ENCODE measurements at places on chromosomes 6 and 20. TPM values are rescaled to one million over a fixed set of nuclear protein-coding genes. Genes with fewer than 3 reads are reported as not detected.
A peak's percentile ranks its signal among the peaks of the same experiment; 100 is the strongest.

- DNase-seq, result no peak
These were observed 28.4 kb upstream of the RNF24 start for GRCh38 chr20:4043796-4044195.

- DNase-seq, result no peak
These were observed 60.8 kb downstream of the ADGRB3 start for GRCh38 chr6:68695838-68696237.

DNA sequence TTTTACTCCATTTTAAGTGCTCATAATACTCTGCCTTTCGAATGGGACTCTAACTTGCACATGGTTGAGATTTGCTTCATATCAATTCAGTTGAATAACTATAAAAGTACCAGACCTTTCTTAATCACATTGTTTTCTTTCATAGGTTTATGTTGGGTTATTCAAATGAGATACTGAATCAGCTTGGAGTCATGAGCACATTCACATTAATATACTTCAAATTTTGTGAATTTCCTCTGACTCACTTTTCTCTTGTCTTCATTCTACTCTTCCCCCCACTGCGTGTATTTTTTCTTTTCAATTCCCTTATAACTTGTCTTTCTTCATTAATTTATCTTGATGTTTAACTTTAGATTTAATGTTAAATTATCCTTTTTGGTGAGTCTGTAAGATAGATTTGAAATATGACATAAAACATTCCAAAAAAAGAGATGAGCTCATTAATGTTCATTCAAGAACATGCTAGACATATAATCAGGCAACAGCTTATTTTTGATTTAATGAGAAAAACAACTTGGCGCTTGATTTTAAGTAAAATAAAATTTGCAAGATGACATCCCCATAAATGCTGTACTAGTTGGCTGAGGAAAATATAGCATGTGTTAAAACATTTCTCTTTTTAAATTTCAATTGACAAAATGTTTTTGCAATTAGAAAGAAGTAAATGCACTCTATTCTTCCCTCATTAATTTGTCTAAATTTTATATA is 736.0 kb downstream of the CD109 start:
- DNase-seq, result no peak

DNA sequence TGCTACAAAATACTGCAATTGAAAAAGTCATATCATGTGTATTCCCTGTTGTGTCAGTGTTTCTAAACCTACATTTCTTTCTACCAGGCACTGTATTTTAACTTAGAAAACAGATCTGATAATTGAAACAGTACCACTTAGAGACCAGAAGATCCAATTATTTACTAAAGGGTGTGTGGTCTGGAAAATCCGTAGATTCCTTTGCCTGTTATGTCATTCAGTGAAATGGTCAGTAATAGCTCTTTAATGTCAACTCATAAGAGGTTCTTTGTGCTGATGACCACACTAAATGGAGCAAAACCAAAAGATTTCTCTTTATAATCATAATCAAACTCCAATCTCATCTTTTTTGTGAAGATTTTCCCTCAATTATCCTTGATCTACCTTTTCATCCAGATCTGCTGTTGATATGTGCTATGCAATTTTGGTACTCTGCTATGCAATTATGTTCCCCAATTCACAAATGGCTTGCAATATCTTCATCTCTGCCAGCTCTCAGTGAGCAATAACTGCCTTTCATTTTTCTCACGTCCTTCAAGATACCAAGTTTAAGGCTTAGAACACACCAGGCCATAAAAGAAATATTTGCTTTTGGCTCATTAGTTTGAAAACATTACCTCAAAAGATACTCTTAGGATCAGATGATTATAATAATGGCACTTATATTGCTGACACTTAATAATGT is 165.5 kb downstream of the MOXD1 start:
- peak; percentile 88 for DNase-seq

DNA sequence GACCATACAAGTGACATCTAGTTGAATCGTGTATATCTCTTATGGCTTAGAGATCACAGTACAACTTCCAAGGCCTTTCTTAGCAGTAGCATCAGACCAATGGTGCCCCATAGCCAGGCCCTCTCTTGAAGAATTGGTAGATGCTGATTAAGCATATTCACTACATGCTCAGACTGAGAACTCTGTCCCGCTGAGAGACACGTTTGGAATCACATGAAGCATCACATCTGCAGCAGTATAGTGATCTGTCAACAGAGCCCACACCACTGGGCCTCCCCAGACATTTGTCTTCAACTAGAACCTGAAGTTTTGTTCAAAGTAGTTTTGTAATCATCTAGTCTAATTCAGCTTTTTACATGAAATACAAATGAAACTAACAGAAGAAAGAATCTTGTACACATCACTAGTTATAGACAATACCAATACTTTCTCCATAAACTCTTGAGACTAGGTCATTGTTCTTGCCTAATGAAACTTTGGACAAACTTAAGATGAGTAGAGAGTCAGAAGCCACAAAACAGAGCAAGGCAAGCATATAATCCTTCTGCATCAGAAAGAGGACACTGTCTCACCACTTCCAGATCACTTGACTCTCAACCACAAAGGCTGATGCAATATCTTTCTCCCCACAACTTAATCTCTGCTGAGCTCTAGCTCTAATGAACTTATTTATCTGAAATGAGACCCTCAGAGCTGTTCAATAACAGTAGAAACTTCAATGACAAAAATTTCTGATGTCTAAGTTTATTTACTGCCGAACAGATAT is 182.7 kb downstream of the TBX18 start:
- DNase-seq, result no peak

DNA sequence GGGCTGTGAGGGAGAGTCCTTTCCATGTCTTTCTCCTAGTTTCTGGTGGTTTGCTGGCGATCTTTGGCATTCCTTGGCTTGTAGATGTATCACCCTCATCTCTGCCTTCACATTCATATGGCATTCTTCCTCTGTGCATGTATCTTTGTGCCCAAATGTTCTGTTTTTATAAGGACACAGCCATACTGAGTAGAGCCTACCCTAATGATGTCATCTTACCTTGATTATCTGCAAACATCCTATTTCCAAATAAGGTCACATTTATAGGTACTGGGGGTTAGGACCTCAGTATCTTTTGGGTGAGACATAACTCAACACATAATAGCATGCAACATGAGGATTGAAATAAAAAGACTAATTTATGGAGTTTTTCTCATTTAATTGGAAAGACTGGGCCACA is 5.5 kb downstream of the SH3BGRL2 start:
- no peak for DNase-seq

GRCh38 chr6:129849456-129849855 is 11.7 kb downstream of the TMEM244 start:
- no peak for DNase-seq

DNA sequence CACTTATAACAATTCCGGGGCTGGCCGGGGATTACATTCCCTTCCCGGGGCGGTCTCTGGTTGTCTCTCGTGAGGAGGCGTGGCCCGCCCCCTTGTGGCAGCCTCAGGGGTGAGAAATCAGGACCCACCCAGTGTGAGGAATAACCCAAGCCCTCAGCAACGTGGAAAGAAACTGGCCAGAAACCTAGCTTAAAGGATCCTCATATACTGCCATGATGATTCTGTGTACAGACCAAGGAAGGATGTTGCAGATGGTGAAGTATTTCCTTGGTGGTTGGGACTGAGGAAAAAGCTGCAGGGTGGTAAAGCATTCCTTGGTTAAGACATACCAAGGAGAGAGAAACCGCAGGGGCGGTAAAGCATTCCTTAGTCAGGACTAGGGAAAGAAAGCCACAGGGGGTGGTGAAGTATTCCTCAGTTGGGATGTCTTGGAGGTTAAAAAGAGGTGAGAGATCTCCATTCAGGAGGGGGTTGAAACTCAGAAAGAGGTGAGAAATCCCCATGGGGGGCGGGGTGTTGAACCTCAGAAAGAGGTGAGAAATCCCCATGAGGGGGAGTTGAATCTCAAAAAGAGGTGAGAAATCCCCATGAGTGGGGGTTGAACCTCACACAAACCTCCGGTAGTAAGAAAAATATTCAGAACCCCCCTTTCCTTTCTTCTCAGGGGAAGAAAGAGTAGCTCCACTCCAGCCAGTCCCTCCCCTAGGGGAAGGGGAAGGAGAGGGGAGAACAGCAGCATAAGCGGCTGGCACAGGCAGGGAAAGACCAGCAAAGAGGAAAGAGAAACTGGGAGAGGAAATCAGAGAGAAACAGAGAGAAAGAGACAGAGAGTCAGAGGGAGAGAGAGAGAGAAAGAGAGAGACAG is 238.1 kb downstream of the RNGTT start:
- DNase-seq, result peak; percentile 96

DNA sequence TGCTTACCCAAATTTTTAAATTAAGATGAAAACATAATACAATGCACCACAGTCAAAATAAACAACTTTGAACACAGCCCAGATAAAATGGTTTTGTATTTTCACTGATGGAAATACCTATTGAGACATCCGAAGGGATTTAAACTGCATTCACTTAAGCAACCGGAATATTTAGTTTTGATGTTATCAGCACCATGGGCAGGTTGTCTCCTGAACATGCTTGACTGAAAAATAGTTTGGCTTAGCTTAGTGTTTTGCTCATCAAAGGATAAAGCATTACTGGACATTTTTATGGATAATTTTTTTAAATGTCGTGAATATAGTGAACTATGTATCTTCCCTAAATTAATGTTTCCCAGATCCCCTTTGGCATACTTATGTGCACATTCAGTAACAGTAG is 177.5 kb downstream of the GJA1 start:
- DNase-seq, result no peak

GRCh38 chr6:72246926-72247325 is 360.6 kb downstream of the RIMS1 start:
- DNase-seq, result no peak

- no peak for DNase-seq
These were observed 59.4 kb downstream of the GCNT2 start for GRCh38 chr6:10580570-10580969.

GRCh38 chr20:62476056-62476838 is 452 bp upstream of the GATA5 start:
- DNase-seq, result no peak

- no peak for DNase-seq
These were observed 127.2 kb downstream of the CD109 start for GRCh38 chr6:73823046-73823735.

DNA sequence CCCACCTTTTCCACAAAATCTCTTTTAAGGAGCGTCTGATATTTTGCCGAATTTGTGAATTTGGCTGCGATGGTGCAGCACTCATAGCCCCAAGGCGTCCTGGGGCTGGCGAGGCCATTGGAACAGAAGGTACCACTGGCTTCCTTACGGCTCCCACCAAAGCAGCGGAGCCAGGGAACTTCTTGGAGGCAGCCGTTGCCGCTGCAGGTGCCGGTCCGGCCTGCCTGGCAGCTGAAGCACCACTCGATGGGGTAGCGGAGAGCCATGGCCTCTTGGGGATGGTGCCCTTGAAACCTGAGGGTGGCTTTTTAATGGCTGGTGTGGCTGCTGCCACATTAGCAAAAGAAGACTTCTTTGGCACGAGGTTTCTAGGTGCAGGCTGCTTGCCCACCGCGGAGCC is 29.8 kb downstream of the DIDO1 start:
- DNase-seq, result no peak

- DNase-seq, result no peak
These were observed 188.7 kb downstream of the CDC5L start for GRCh38 chr6:44576132-44576631.

- DNase-seq, result no peak
These were observed 18.3 kb downstream of the ZMYND8 start for GRCh38 chr20:47338131-47338628.

- peak; percentile 78 for DNase-seq
These were observed 23.3 kb upstream of the TOP1 start for GRCh38 chr20:41005361-41005729.

- DNase-seq, result peak; percentile 30
These were observed 159.5 kb downstream of the DLL1 start for GRCh38 chr6:170131351-170131750.

DNA sequence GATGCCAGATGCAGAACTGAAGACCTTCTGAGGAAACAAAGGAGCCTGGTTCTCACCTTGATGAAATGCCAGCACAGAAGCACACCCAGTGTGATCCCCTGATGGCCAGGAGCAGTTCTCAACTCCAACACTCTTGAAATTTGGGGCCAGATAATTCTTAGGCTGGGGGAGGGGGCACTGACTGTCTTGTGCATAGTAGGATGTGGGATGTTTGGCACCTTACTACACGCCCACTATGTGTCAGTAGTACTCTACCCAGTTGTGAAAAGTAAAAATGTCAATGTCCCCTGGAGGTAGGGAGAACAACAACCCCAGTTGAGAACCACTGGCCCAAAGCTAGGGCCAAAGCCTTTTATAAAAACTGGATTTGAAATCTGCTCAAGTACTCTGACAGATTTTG is 398.3 kb upstream of the ARID1B start:
- no peak for DNase-seq

GRCh38 chr6:144302701-144303372 is 17.7 kb downstream of the UTRN start:
- DNase-seq, result no peak

GRCh38 chr20:10577648-10578047 is 96.2 kb downstream of the JAG1 start:
- no peak for DNase-seq

GRCh38 chr20:19758133-19758500 is at the start of gene RIN2:
TSS of gene RIN2 (plus strand) at chr20:19758258. CDS start at chr20:19889602, 131,344 bp downstream.
- DNase-seq, result peak; percentile 54

DNA sequence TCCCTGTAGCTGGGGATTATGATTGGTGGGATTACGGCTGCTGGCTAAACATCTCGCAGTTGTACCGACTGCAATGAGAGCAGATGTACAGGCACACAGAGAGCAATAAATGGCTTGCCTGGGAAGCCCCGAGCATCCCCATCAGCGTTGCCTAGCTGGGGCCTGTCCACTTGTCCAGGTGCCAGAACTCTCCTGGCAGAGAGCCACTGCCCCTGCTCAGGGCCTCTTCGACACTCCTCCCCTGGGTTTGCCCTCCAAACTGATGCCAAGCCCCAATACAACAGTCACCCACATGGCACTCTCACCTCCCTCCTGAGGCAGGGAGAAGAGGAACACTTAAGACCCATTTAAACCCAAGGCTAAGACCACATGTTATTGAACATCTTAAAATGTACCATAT is 715.1 kb downstream of the PTPRT start:
- no peak for DNase-seq

Gene TRIM15
- total RNA-seq, result not detected

Gene MACROD2
- total RNA-seq, result not detected

Gene KCNK16
- total RNA-seq, result not detected

Gene ENPP4
- 12.6 TPM for total RNA-seq

Gene ANKEF1
- 0.18 TPM for total RNA-seq

Gene STMND1
- not detected for total RNA-seq

Gene RSPO3
- not detected for total RNA-seq

Gene TRIM40
- not detected for total RNA-seq

Gene DZANK1
- 0.97 TPM for total RNA-seq

Gene EYA4
- total RNA-seq, result 0.05 TPM

Gene KHDC1L
- not detected for total RNA-seq

Gene TMEM74B
- total RNA-seq, result not detected

Gene HCK
- not detected for total RNA-seq

Gene ELOVL5
- 112 TPM for total RNA-seq

Gene TNNC2
- not detected for total RNA-seq

Gene GPR6
- total RNA-seq, result not detected

Gene TBXT
- total RNA-seq, result not detected

Measured in SJSA1 (cell line).